ENCODE measurements at places on chromosomes 3 and 15. TPM values are rescaled to one million over a fixed set of nuclear protein-coding genes. Genes with fewer than 3 reads are reported as not detected.

Gene CYP8B1
- not detected for total RNA-seq

Gene CPNE9
- total RNA-seq = not detected

Gene ABHD10
- 10.8 TPM for total RNA-seq

Gene LRRC31
- not detected for total RNA-seq

DNA sequence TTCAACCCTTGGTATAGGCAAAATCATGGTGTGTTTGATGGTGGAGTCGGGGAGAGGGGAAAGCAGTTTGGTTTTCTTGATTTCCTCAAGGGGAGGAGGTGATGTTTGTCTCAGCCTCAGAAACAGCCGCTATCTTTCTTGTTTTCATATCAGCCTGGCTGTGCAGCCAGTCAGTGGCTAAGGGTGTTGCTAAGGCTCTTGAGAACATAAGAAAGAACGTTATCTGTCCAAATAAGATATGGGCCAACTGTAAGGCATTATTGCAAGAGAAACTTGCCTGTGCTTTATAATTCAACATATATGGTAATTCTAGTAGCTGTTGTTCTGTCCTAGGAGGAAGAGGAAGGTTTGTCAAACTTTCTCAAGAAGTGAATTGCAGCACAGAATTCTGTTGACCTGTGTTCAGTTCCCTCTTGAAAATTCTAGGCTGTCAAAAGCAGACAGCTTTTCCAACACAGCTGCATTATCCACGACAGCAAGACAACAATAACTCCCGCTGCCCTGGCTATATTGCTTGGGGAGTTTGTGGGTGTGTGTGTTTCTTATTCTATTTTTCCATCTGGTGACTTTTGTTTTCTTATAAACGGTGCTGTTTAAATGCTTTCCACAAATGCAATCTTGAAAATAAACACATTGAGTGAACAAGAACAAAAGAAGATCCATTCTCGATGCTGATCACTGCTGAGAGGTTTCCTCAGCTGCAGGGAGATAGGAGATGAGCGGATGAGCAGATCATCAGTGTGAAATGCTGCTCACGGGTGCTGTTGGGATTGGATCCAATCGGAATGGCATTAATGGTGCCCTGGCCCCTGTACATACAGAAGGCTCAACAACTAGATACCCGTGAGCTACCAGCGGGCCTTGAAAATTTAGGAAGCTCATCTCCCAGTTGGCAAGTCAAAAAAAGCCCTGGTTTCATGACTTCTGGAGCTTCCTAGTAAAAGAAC, 90.8 kb upstream of the TNFAIP8L3 start:
- no peak for DNase-seq

DNA sequence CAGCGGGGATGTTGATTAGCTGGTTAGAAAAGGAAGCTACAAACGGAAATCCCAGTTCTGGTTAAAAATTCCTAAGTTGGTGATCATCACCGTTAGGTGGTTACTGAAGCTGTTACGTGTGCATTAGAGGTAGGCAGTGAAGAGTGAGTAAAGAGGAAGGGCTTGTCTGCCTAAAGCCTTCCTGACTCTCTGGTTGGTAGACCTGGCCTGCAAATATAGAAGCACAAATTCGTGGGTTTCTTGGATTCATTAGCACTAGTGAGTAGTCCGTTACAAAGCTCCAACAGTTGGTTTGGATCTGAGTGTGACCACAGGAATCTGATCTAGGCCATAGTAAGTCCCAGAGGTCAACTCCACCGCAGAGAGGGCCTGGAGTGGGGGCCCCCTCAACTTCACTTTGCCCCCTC, 174.0 kb upstream of the TP63 start:
- DNase-seq = no peak

- DNase-seq = no peak
Measured at GRCh38 chr3:40073310-40074007, 236.0 kb upstream of the EIF1B start.

DNA sequence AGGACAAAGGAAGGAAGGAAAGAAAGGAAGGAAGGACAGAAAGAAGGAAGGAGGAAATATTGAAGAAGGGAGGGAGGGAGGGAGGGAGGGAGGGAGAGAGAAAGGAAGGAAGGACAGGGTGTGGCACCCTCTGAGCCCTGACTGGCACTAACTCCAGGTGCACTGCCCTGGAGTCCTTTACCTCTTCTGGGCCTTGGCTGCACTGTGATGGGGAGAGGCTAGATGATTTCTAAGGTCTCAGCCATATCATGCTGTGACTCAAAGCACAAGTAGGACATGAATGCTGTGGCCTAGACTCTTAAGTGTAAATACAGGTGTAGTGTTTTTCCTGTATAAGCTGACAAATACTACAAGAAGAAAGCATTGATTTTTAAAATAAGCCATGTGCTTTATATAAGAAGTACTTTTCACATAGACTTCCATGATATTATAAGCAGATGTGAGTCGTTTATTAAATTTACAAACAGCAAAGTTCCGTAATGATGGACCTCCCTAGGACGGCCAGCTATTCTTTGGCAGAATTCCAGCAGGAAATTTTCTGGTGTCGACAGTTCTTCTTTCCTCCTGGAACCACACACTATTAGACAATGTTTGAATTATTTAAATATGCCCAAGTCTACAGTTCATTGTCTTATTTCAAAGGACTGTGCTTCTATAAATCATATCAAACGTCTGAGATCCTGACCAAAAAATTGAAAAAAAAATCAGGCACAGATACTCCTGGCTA, 213.8 kb upstream of the C2CD4B start:
- no peak for DNase-seq

GRCh38 chr3:17352620-17353019, 389.8 kb downstream of the TBC1D5 start:
- no peak for DNase-seq

DNA sequence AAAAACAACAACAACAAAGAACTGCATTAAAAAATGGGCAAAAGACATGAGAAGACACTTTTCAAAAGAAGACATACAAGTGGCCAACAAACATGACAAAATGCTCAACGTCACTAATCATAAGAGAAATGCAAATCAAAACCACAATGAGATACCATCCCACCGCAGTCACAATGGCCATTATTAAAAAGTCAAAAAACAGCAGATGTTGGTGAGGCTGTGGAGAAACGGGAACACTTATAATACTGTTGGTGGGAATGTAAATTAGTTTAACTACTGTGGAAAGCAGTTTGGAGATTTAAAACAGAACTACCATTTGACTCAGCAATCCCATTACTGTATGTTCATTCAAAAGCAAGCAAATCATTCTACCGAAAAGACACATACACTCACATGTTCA, 15.1 kb downstream of the EIF1B start:
- no peak for DNase-seq

GRCh38 chr3:169475978-169476698, 187.4 kb downstream of the MECOM start:
- no peak for DNase-seq

DNA sequence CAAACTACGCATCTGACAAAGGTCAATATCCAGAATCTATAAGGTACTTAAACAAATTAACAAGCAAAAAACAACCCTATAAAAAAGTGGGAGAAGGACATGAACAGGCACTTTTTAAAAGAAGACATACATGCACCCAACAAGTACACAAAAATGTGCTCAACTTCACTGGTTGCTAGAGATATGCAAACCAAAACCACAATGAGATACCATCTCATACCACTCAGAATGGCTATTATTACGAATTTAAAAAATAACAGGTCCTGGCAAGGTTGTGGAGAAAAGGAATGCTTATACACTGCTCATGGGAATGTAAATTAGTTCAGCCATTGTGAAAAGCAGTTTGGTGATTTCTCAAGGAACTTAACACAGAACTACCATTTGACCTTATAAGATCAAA, 175.6 kb upstream of the MLF1 start:
- DNase-seq = no peak

DNA sequence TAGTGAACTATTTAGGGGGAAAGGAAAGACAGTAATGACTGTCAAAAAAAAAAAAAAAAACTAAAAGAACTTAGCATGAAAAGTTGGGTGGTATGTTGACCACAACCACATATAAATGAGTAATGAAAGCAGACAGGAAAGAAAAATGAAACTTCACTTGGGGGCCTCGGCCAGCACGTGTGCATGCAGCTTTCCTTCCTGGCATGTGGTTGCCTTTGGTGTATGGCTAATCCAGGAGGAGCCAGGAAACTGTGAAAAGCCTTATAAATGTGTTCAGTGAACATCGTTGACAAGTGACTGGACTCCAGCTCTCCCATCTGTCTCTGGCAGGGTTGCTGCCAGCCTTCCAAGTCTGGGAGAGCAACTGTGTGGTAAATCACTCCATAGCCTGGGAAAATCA, 195.1 kb downstream of the DTWD1 start:
- no peak for DNase-seq

DNA sequence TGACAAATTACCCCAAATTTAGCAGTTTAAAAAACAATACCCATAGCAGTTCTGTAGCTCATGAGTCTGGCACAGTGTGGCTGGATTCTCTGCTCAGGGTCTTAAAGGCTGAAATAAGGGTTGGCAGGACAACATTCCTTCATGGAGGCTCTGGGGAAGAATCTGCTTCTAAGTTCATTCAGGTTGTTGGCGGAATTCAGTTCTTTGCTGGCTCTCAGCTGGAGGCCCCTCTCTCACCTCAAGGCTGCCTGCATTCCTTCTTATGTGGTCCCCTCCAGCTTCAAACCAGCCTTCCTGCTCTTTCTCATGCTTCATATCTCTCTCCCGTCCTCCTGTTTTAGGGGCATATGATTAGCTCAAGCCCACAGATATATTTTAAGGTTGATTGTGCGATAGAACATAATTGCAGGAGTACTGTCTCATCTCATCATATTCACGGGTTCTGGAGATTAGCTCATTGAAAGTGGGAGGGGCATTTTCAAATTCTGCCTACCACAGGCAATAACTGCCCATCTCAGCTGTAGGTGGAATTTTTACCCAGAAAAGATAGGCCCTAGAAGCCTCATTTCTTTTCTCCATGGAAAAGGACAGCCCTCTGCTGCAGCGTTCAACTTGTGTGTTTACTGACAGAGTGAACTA, 5.6 kb upstream of the ZBTB47 start:
- no peak for DNase-seq

DNA sequence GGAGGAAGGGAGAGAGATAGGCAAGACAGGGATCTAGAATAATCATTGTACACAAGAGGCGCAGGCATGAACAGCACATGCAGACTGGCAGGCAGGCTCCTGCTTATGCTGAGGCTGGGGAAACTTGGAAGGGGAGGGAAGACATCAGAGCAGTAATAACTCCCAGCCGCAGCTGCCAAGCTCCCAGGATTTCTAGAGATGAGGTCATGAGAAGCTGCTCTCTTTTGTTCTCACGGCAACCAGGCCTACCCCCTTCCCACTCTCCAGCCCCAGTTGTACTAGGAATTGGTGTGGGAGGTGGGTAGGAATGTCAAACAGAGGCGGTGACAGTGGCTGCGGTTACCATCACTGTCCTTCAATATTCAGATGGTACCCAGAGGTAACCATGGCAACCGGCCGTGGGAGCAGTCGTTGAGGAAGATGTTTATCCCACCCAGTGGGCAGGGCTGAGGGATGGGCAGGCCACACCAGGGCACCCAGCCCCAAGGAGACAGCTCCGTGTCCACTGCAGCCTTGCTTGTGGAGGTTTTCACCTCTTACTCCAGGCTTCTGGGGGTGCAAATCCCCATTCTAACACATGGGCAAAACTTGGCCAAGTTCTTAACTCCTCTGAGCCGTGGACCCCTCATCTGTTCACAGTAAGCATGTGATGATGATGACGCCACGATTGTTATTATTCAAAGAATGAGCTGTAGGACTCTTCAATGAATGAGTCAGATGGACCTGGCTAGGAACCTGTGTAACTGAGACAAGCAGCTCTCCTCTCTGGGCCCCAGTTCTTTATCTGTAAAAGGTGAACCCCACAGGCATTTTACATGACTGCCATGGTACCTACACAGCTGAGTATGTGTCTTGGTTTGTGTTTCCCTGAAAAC, 360.8 kb upstream of the PROK2 start:
- DNase-seq = no peak

DNA sequence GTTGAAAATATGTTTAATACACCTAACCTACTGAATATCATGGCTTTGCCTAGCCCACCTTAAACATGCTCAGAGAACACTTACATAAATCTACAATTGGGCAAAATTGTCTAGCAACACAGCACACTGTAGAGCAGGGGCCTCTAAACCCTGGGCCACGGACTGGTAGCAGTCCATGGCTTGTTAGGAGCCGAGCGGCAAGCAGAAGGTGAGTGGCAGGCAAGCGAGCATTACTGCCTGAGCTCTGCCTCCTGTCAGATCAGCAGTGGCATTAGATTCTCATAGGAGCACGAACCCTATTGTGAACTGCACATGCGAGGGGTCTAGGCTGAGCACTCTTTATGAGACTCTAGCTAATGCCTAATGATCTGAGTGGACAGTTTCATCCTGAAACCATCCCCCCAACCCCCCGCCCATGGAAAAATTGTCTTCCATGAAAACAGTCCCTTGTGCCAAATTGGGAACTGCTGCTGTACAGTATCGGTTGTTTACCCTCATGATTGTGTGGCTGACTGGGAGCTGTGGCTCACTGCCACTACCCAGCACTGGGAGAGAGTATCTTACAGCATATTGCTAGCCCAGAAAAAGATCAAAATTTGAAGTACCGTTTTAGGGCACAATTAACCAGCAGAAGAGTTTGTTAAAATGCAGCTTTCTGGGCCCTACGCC, 26.1 kb downstream of the CMSS1 start:
- no peak for DNase-seq

DNA sequence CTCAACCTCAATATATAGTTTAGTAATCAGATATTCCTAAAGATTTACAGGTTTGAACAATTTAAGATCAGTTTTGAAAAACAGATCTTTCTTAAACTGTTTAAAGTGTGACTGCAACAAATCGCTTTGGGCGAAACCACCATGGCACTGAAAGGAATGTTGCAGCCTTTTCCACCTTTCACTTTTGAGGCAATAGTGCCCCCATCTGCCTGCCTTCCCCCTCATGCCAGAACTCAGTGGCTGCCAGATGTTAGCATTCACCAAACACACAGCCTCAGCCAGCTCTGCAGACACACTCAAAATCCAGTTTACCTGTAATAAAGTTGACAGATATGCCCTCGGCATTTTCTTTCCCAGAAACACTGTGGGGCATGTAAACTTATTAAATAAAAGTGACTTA, 3.3 kb downstream of the LYSMD4 start:
- no peak for DNase-seq
